ENCODE measurements at places on chromosomes 6 and 20.

- no peak for DNase-seq
Measured at GRCh38 chr6:83978324-83978734, 55.2 kb upstream of the MRAP2 start.

DNA sequence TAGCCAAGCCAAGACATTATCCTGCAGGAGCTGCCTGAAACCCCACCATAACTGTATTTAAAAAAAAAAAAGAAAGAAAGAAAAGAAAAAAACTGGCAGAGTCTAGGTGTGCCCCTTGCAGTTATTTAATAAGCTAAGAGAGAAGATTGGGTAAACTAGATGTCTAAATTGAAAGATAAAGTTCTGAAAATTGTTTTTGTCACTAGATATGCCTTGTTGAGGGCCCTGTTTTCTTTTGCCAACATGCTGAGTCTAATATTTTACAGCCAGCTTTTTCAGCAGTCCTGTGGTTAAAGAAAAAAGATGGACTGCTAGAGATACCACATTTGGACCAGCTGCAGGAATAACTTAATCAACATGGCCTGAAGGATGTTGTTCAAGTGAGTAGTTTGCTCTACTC lies 116.3 kb upstream of the TCF21 start:
- DNase-seq: no peak

- DNase-seq: no peak
Measured at GRCh38 chr6:7260291-7261031, 52.5 kb downstream of the SSR1 start.

DNA sequence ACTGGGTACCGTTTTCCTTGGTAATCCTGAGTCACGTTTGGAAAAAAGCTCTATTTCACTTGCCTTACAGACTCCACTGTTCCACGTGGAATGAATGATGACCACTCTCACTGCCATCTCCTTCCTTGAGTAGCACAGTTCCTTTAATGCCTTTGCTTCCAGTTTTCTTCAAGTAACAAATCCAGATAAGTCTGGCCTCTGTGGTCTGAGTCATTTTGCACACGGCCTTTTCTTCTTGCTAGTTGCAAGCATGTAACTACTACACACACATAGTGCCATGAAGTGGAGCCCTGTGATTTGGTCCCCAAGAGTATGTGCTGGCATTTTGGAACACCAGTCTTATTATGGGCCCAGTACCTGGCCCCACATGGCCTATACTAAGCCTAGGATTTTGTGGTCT lies 182.8 kb downstream of the SASH1 start:
- no peak for DNase-seq

DNA sequence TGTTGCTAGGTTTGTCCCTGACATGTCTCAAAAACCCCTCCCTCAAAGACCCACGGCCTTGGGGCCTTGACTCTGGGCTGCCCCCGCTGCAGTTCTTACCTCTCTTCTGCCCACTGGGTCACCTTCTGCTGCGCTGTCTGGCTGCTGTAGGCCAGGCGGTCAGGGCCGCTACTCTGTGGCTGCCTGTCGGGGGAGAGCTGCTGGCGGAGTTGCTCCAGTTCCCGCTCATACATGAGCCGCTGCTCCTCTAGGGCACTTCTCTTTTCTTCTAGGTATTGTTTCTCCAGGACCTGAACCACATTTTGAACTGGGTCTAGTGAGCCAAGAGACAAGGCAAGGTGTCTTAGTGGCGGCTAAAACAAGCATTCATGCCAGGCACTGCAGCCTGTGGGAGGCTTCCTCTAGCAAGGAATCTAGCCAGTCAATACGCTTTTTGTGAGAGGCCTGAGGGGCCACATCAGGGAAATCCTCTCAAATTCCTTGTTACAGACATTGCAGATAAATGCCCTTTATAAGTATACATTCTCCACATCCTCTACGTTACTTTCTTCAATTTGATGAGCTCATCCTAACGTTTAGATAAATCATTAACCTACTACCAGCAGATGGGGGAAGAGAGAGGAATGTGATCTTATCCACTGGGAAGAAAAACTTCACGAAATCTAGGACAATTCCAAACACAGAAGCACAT lies 110.3 kb upstream of the NUP153 start:
- DNase-seq: no peak

DNA sequence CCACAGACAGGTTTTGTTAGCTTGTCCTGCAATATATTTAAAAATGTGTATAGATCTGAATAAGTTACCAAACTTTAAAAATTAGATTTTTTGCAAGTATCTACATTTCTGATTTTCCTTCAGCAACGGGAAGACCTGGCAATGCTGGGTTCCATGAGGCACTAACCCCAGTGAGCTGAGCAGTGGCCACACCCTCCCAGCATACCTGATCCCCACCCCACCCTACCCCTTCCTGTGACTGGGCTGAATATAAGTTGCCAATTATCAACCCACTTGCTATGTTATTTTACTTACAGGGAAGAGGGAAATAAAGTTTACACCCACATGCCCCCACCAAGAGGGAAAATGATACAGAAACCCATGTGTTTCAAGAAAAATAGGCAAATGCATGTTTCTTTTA lies 70.3 kb upstream of the RALGAPA2 start:
- DNase-seq: no peak
